ENCODE measurements at places on chromosomes 4 and X. TPM values are rescaled to one million over a fixed set of nuclear protein-coding genes. Genes with fewer than 3 reads are reported as not detected.

Gene PNCK
- 4.9 TPM for total RNA-seq

GRCh38 chrX:70279081-70279480, 2.9 kb upstream of the RAB41 start:
- DNase-seq = no peak

DNA sequence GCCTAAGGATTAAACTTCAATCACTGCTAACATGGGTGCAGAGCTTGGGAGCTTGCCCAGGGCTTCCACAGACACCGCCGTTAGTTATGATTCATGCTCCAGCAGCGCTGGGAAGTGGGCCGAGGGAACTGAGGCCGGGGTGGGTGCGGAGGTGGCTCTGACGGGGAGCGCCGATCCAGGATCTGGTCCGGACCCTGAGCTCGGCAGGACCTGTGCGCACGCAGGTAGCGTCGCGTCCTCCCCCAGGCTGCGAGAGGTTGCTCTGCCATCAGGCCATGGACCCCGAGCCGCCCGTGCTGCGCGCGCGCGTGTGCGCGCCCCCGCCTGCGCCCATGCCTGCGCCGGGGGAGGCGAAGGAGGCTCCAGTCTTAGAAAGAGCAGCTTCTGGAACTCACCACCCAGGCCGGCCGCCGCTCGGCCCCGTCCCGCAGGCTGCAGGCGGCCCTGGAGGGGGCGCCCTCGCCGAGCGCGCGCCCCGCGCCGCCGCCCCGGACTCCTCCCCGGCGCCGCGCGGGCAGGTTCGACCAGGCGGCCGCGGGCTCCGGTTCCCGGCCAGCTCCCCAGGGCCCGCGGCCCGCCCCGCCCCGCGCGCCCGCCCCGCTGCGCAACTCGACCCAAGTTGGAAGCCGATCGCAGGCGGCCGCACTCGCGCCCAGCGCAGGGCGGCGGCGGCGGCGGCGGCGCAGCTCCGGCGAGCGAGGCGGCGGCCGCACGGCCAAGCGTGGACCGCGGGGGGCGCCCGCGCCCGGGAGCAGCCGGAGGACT, 732 bp upstream of the ADRA2C start:
- peak; percentile 80 for DNase-seq

- DNase-seq = no peak
These were observed 2.6 kb downstream of the SLC25A31 start for GRCh38 chr4:127732623-127733328.

- peak; percentile 39 for DNase-seq
These were observed 2.3 kb downstream of the LRBA start for GRCh38 chr4:151012820-151013219.

- DNase-seq = no peak
These were observed 216.2 kb downstream of the ADGRA3 start for GRCh38 chr4:22299678-22300077.

Data from aorta (tissue), 5 donors.